ENCODE measurements at places on chromosomes 6 and 20. TPM values are rescaled to one million over a fixed set of nuclear protein-coding genes. Genes with fewer than 3 reads are reported as not detected.

GRCh38 chr6:64973142-64973541, 733.9 kb downstream of the EYS start:
- no peak for DNase-seq

ATP9A gene
- total RNA-seq: 4.1 TPM

DNA sequence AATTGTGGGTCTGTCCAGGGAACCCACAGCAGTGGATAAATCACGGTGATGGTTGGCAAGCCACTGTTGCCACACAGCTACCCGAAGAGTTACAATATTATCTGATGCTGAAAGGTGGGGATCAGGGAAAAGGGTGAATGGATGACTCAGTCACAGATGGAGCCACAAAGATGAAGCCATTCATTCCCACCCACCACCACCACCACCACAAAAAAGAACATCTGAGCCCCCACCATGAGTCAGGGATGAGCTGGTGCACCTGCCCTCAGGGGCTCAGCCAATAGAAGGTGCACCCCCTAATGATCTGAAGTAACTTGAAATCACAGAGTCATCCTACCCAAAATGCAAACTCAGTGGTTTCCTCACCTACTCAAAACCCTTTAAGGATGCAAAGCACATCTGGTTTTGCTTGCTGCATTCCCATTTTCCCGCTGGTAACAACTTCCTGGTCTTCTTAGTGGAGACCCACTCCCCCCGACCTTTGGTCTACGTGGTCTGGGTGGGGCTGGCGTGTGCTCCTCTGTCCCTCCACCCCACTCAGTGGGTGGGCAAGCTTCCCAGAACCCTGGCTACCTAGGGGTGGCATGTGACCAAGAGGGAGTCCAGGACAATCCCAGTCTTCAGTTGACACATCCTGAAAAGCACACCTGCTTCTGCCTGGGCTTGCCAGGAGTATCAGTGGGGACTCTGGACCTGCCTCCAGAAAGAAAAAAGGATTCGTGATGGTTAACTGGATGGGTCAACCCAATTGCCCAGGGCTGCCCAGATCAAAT, 125.5 kb downstream of the ANKRD60 start:
- no peak for DNase-seq

MACROD2 gene
- 1.2 TPM for total RNA-seq

ZSCAN12 gene
- total RNA-seq: 6.0 TPM

GABRR1 gene
- total RNA-seq: not detected

DNA sequence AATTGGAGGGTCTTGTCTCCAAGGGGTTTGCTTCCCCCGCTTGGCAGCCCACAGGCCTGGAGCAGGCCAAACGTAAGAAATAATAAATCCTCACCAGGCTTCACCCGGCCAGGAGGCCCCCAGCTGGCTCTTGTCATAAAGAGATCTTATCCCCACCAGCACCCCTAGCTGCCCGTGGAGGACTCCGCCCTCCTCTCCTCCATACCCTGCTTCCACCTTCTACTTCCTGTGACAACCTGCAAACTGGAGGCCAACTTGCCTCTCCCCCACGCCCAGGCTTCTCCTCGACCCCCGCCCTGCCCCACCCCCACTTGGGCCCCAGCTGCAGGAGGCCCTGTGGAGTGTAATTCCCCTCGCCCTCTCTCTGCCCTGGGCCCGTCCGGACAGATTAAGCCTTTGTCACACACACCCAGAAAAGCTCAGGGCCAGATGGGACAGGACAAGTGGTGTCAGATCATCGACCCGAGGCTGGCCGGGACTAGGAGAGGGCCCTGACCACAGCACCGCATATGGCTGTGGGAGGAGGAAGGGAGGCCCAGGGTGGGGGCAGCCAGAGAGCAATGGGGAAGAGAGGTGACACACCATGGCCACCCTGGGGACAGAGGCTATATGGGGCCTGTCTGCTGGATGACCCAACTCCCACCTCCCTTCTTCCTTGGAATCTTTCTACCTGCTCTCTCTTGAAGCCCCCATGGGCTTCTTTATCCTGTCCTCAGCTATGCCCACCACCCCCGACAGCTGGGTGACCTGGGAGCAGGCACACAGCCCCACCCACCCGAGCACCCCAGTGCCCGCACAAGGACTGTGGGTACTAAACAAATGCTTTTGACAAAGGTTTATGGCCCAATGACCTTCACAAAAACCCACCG, 3.9 kb downstream of the NOL4L start:
- no peak for DNase-seq

DNA sequence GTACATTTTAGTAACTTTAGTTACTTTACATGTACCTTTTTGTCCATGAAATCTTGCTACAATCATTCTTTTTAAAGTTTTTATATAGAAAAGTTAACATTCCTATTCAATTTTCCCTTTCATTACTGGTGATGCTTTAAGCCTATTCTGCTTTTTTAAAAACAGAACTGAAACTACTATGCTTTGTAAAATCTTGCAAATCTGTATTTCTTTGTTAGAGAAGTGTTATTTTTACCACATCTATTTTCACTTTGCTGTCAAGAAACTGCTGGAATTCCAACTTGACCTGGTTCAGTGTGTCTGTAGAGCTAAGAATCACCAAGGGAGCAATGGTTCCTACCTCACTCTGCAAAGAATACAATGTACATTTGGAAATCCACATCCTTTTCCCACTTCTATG, 21.8 kb upstream of the SAMD5 start:
- no peak for DNase-seq

DNA sequence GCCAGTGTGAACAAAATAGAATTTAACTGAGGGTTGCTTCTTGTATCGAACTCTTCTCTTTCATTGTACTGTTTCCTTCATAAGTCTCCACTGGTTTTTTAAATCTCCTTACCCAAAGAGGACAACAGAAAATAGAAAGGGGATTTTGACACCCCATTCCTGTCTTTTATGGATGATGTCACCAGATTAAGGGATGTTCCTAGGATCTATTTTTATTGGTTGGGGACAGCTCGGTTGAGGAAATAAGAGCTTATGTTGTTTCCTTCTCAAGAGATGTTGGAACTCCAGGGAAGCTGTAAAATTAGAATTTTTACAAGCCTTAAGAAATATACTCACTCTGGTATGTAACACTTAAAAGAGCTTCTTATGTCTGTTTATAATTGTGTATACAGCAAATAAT, 171.5 kb downstream of the PHF3 start:
- DNase-seq: no peak

DNA sequence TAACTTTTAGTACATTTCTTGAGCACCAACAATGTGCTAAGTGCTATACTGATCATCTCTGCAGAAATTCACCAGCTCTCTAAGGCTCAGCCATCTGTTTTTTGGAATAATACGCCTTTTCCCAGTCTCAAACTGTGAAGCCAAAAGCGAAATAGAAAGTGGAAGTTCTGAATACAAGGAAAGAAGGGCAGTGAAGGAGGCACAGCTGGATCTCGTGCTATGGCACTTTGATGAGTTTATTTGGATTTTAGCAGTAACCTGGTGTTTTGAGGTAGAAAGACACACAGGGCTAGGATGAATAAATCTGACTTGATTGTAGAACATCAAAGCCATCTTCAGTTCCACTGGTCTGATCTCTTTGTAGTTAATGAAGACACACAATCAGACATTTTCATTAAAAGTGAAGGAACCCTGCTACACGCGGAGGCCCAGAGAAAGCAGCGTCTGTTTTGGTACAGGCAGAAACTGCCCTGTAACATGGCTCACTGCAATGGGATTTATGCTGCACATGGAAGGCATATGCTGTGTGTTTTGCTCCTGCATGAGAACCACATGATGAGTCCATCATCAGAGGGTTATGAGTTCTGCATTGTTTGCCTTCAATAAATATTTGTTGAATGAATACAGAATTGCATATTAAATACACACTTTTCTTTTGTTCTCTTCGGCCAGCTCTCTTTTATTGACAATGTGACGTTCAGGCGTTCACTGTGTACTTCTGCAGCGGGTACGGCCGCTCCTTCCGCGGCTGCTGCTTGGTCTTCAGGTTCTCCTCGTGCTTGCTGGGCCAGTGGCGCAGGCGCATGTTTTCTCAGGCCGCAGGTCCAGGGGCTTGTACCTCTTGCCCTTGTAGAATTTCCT, 100.9 kb downstream of the PREP start:
- no peak for DNase-seq

GRCh38 chr6:80133020-80133419, 26.5 kb downstream of the BCKDHB start:
- DNase-seq: peak; percentile 32
